Stimulated activated CD8-positive, alpha-beta memory T cell treated with anti-CD3 and anti-CD28 coated beads, Interleukin-2, amount 100 ng/mL, for 1 hour (primary cell): ENCODE measurements at places on chromosomes 6 and 20.

DNA sequence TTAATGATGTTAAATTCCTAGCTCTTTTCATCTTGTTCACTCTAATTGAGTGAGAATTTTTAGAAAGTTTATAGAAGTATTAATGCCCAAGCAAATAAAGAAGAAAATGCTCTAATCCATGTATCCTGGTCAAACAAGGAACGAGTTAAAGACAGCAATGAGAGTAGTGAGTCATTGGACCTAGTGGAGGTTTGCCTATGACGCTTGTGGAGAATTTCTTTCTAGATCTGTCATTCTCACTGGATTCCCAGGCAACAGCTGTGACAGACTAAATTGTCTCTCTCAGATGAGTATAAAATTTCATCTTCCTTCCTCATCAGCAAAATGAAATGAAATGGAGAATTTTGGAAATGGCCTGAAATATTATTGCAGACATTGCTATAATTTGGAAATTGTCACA is 127.9 kb downstream of the COL19A1 start:
- no peak for DNase-seq

- no peak for DNase-seq
These were observed 99.0 kb downstream of the FIG4 start for GRCh38 chr6:109790131-109790530.

DNA sequence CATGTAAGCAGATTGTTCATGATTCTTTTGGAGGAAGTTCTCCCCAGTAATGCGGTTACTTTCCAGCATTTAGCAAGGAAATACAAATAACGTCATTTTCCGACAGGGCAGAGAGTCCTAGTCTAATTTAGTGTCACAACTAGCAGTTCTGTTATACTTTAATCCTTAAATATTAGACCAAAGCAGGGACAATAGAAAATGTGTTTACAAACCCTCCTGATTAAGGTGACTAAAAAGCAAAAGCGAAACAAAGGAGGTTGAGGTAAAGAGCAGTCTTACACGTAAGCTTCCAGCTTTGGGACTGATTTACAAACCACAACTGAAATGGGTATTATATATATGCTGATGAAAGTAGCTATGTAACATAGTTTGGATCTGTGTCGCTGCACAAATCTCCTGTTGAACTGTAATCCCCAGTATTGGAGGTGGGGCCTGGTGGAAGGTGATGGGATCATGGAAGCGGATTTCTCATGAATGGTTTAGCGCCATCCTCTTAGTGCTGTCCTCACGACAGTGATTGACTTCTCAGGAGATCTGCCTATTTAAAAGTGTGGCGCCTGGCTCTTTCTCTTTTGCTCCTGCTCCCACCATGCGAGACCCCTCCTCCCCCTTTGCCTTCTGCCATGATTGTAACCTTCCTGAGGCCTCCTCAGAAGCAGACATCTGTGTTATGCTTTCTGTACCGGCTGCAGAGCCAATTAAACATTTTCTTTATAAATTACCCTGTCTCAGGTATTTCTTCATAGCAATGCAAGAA is 81.9 kb downstream of the PLCB1 start:
- no peak for DNase-seq

- DNase-seq: no peak
These were observed 3.0 kb upstream of the GCM1 start for GRCh38 chr6:53151676-53152075.

DNA sequence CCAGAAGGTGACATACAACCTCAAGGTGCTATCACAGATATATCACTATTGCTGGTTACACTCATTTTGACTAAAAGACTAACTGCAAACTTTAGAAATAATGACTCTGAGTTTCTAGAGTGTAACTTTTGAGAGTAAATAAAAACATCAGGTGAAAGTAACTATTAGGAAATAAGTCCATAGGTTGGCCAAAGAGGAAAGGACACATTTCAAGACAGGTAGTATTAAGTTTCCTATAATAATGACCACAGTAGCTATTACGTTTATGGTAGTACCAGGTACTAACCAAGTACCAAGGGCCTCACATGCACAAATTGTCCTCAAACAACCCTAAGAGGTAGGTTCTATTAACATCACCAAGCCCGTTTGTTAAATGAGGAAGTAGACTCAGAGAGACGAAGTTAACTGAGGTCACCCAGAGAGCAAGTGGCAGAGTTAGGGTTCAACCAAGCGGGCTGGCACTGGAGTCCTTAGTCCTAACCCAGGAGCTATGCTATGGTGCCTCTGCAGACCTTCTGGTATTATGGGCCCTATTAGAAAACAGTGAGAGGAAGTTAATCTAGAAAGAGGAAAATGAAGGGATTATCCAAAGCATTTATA is 36.8 kb downstream of the HEBP2 start:
- DNase-seq: no peak

GRCh38 chr20:4791121-4791520 is 69.4 kb downstream of the PRND start:
- no peak for DNase-seq

DNA sequence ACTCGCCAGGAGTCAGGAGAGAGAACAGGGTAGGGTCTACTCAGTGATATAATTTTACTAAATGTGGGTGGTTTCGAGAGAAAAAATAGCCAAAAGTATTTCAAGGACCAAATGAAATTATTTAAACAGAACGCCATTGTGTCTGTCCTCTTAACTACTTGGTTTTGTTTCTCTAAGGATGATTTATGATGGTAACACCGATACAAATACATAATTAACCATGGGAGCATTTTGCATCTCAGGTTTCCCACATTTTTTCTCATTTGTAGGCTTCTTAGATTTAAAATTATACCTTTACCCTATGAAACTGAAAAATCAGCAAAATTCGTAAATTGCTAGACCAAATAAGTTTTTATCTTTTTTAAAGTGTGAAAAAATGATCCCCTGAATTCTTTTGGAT is 188.2 kb downstream of the ZFP64 start:
- no peak for DNase-seq

DNA sequence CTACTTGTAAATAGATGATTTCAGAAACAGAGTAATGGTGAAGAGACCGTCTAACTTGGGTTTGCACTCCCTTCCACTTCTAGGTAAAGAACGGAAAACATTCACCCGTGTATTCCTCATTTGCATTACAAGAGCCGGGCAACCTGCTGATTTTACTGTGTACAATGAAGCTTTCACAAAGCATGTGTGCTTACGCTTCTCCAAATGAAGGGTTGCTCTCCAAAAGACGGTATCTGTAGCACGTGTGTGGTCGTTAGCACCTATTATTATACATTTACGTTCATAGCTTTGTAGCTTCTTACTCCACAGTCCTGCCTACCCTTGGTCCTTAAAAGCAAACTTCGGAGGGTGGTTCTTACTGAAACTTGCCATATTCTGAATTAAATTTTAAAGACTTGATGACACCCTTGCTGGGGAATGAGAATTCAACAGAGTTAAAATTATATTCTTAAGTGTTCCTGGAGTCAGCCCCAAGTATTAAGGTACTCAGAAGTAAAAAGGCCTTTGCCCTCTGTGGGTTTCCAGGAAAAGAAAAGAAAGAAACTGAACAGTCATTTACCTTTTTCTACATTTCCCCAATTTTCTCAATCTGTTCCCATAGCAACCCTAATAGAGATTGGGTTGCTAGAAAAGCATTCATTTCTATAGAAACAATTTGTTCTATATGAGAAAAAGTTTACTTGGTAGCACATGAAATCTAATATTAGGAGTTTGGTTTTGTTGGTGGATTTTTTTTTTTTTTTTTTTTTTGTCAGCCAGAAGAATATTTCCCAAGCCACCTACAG is 61.9 kb upstream of the KCNG1 start:
- no peak for DNase-seq

DNA sequence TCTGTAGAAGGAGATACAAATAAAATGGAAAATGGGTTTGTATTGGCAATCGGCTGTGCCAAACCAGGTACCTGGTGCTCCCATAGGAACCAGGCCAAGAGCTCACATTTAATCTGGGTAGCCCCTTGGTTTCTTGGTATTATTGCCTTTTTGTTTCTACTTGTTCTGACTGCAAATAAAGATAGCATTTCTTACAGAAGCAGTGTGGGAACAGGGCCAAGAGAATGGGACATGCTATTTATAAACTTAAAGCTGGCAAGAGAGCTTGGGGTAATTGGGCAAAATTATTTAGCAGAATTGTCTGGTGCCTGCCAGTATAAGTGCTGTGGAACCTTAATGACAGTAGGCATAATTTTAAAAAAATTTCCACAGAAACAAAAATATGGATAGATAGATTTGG is 113.5 kb upstream of the GLP1R start:
- no peak for DNase-seq

GRCh38 chr20:40241596-40242343 is 447.3 kb downstream of the MAFB start:
- no peak for DNase-seq

- DNase-seq: no peak
These were observed 47.3 kb downstream of the RNF217 start for GRCh38 chr6:125009578-125009977.

GRCh38 chr6:16370943-16371342 is 132.6 kb downstream of the GMPR start:
- no peak for DNase-seq

- DNase-seq: no peak
These were observed 592 bp downstream of the CUTA start for GRCh38 chr6:33417128-33417902.

DNA sequence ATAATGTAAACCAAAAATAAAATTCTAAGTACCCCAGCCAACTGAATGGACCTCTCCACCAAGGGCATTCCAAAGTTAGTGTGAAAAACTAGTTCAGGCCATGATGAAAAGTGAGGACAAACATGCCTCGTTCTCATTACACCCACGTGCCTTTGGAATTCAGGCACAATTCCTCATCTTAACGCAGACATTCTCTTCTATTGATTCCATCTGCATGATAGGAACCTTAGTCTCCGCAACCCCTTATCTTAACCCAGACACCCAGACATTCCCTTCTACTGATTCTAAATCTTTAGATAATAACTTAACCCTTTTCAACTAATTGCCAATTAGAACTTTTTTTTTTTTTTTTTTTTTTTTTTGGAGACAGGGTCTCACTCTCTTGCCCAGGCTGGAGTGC is 7.6 kb upstream of the SERPINB6 start:
- no peak for DNase-seq

DNA sequence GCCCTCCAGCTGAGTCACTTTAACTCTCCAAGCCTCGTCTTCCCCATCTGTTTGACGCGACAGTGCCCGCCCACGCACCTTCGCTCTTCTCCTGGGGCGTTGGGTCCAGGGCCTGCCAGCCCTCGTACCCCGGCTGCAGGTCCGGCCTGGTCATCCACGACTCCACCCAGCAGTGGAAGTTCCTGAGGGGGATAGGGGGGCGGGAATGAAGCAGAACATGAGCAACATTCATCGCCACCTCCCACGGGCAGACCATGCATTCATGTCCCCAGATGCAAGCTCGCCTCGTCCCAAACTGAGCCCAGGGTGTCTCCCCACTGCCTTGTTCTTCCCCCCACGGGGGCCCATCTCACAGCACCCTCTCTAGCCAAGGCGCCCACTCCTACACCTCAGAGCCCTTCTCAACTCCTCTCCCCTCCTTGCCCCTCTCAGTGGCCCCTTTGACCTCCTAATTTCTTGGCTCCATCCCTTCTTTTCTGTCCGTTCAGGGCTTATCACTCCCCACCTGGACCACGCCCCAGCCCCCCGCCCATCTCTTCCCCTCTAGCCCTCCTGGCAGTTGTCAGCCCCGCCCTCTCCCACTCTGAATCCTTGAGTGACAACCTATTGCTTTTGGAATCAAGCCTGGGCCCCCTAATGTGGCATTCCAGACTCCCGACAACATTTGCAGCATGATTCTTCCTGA is 23.7 kb downstream of the TGM2 start:
- no peak for DNase-seq
